ENCODE measurements at places on chromosomes 12 and 14. TPM values are rescaled to one million over a fixed set of nuclear protein-coding genes. Genes with fewer than 3 reads are reported as not detected.
A peak's percentile ranks its signal among the peaks of the same experiment; 100 is the strongest.

DNA sequence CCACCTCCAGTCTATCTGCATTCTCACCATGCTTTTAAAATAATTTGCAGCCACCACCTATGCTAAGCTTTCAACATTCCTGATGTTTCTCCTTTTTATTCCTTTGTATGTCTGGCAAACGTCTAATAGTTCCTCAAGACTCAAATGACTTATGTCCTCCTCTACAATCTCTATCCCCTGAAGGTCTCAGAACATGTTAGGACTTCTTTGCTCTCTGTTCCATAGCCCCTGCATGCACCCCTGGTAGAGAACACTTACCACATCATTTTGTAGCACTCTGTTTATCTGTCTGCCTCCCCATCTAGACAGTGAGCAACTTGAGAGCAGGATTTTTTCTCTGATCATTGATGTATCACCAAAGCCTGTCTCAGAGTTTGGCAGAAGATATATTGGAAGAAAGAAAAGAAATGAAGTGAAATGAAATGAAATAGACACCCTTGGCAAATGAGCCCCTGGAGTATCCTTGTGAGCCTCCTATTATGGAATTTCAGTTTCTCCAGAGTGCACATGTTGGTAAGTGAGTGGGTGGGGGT is 1231.2 kb upstream of the FLRT2 start:
- no peak overlapping the region for H3K27ac ChIP-seq
- no peak for DNase-seq
- no peak overlapping the region for H3K4me3 ChIP-seq
- no peaks in the 10 kb centered on the region for H3K36me3 ChIP-seq

DNA sequence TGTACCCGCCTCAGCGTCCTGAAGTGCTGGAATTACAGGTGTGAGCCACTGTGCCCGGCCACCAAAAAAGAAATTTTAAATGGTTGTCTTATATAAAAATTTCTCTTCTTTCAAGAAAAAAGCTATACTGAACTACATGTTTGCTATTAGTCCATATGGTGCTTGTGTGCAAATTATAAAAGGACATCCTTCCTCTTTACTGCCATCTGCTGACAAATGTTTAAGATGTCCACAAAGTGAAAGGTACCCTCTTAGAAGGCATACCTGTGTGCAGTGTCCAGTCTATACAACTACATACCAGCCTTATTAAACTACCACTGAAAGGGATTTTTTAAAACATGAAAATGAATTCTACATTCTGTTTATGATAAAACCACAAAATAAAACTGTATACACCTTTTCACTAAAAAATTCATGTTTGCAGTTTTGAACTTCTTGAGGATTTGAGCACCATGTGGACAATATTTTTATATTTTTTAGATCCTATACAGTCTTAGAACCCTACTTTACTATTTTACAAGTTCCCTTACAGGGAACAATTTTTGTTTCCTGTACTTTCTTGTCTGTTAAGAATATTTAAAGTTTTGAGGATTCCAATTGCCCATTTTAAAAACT is 32.8 kb upstream of the TOMM20L start:
- no peak overlapping the region for H3K4me3 ChIP-seq
- H3K4me1 ChIP-seq = no peaks in the 10 kb centered on the region
- H3K36me3 ChIP-seq = peaks cover 27% of the 10 kb centered on the region
- DNase-seq = peak; percentile 76
- H3K27ac ChIP-seq = no peak overlapping the region
- H3K27me3 ChIP-seq = no peaks in the 10 kb centered on the region

GRCh38 chr14:60723116-60723906 is 840 bp downstream of the SIX4 start:
- H3K4me3 ChIP-seq = peak overlapping the region; percentile 71
- no peak for DNase-seq
- H3K27me3 ChIP-seq = peaks cover 33% of the 10 kb centered on the region

DNA sequence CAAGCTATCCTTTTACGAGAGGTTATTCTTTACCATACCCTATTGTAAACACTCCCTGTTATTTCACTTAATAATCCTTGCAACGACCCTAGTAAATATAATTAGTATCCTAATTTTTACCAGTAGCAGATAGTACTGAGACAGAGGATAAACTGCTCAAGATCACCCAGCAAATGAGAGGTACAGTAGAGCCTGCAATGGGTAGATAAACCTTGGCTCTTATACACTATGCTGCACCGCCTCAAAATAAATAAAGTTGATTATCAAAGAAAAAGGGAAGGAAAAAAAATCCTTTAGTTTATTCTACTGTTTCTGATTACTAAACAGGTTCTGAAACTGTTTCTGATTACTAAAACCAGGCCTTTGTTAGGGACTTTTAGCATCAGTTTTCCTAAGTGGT is 22.5 kb downstream of the YBX3 start:
- no peaks in the 10 kb centered on the region for H3K4me1 ChIP-seq
- no peak overlapping the region for H3K4me3 ChIP-seq
- no peaks in the 10 kb centered on the region for H3K27me3 ChIP-seq

- H3K4me3 ChIP-seq = no peak overlapping the region
- DNase-seq = peak; percentile 58
- H3K36me3 ChIP-seq = no peaks in the 10 kb centered on the region
- H3K4me1 ChIP-seq = no peaks in the 10 kb centered on the region
- no peak overlapping the region for H3K27ac ChIP-seq
- H3K27me3 ChIP-seq = no peaks in the 10 kb centered on the region
These were observed 179.3 kb downstream of the GALC start for GRCh38 chr14:87813686-87814085.

DNA sequence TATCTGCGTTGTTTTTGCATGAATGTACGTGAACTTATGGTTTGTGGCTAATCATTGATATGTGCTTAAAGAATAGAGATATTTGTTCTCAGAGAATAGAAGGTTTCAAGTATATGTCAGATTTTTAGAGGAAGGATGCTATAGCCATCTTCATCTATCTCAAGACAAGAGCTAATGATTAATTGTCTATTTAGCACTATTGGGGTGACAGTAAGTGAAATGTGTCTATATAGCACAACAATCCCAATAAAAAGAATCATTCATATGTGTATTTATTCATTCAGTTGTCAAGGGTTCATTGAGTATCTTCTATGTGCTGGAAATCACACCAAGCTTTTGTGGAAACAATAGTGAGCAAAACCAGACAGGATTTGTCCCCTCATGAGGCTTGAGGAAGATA is 299.5 kb upstream of the NPAS3 start:
- H3K4me3 ChIP-seq = no peak overlapping the region
- no peaks in the 10 kb centered on the region for H3K4me1 ChIP-seq
- no peak for DNase-seq
- no peak overlapping the region for H3K27ac ChIP-seq
- H3K36me3 ChIP-seq = no peaks in the 10 kb centered on the region

Gene JPH4
- 12.5 TPM for total RNA-seq

DNA sequence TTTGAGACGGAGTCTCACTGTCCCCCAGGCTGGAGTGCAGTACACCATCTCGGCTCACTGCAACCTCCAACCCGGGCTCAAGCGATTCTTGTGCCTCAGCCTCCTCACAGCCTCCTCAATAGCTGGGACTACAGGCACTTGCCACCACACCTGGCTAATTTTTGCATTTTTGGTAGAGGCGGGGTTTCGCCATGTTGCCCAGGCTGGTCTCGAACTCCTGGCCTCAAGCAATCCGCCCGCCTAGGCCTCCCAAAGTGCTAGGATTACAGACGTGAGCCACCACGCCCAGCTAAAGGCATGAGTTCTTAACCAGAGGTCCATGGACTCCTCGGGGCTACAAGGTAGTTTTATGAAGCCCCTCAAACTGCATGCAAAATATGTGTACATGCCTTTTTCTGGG is 2.1 kb downstream of the SARNP start:
- peaks cover 9% of the 10 kb centered on the region for H3K4me1 ChIP-seq
- H3K36me3 ChIP-seq = peaks cover 18% of the 10 kb centered on the region

GRCh38 chr12:113698510-113698858 is 226.8 kb upstream of the LHX5 start:
- no peak overlapping the region for H3K27ac ChIP-seq
- peaks cover 3% of the 10 kb centered on the region for H3K4me1 ChIP-seq
- no peaks in the 10 kb centered on the region for H3K36me3 ChIP-seq
- no peaks in the 10 kb centered on the region for H3K27me3 ChIP-seq
- no peak overlapping the region for H3K4me3 ChIP-seq

Gene LETMD1
- 67.5 TPM for total RNA-seq
